ENCODE measurements at places on chromosomes 13 and 19.

DNA sequence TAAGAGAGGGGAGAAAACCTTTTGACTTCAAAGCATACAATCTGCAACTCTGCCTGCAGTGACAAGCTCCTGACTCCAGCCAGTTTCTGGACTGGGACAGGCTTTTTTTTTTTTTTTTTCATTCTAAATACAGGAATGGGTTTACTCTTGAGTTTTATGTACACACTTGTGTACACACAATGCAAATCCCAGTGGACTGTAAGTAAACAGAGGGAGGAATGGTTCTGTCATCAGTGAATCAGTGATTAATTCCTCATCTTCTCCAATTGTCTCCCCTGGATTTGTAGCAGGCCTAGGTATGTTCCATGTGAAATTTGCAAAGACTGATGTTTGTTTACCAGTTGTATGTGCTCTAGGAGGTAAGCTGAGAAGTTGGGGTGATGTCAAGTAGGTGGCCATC lies 184.8 kb downstream of the SHISA2 start:
- no peak for DNase-seq

GRCh38 chr19:29737461-29738000 lies 22.5 kb upstream of the C19orf12 start:
- DNase-seq = no peak

DNA sequence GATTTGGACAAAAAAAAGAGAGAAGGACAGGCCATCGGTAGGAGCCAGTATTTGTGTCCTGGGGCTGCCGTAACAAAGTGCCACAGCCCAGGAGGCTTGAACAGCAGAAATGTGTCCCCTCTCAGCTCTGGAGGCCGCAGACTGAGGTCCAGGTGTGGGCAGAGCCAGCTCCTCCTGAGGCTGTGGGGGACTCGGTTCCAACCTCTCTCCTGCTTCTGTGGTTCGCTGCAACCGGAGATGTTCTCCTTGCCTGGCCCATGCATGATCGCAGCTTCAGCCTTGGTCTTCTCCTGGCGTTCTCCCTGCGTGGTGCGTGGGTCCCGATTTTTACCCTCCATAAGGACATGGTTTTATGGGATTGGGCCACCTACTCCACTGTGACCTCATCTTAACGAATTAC lies 85.9 kb upstream of the SOX1 start:
- DNase-seq = no peak

DNA sequence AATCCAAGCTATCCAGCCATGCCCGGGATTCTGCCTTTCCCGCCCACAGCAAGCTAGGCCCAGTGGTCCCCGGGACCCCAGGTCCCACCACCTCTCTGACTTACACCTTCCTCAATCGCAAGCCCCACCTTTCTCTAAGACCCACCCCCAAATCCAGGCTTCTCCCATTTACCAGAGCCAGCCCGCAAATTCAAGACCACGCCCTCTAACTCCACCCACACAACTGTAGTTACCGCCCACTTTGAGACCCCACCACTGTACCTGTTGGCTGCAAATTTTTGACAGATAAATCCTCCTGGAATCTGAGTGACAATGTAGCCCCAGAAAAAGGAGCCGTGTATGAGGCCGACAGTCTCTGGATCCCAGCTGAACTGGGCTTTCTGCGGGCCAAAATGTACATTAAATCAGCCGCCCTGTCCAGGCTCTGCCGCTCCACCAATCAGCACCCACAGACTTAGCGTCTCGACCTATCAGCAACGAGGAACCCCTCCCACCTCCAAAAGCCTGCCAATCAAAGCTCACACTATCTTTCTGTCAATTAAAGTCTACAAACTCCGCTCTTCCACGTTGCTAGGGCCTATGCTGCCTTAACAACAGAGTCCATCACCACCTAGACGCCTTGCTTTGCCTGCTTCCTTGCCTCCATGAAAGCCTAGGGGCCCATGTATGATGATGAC lies 6.3 kb downstream of the SLC17A7 start:
- no peak for DNase-seq

DNA sequence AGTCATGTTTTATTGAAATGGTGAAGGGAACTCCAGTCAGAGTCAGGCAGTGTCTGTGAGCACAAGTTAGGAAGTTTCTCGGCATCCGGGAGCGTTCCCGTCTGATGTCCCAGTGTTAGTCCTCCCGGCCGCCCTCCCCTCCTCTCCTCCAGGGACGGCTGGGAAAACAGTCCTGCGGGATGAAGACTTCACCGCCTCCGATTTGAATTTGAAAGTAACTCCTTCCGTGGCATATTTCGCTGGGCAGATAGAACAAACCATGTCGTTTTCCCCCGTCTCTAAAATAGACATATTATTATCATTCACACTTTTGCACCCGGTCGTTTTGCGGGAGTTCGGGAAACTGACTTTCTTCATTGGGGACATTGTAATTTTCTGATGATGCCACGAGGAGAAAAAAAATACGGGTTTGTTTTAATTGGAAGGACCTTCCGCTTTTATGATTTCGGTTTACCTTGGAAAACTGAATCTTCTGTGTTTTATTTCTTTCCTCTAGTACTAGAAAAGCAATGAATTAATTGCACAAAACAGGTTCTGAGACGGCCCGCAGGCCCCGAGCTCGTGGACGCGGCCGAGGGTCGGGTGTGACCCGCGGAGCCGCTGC lies 76.6 kb downstream of the ZIC5 start:
- no peak for DNase-seq

DNA sequence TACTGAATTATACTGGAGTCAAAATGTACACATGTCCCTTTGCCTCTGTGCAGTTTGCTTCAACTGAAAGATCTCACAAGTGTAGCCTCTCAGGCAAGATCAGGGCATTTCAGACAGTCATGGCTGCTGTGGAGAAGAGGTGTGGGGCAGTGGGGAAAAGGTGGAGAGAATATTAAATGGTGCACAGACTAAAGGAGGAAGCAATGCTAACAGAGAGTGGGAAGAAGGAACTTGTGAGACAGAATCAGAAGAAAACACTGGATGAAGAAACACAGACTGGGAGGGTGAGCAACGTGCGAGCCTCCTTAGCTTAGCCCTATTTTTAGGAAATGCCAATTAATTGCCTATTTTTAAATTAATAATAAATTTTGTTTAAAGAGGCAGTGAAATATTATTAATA lies 49.6 kb upstream of the RAP2A start:
- no peak for DNase-seq

GRCh38 chr13:114259974-114260373 lies 21.4 kb upstream of the UPF3A start:
- DNase-seq = no peak

DNA sequence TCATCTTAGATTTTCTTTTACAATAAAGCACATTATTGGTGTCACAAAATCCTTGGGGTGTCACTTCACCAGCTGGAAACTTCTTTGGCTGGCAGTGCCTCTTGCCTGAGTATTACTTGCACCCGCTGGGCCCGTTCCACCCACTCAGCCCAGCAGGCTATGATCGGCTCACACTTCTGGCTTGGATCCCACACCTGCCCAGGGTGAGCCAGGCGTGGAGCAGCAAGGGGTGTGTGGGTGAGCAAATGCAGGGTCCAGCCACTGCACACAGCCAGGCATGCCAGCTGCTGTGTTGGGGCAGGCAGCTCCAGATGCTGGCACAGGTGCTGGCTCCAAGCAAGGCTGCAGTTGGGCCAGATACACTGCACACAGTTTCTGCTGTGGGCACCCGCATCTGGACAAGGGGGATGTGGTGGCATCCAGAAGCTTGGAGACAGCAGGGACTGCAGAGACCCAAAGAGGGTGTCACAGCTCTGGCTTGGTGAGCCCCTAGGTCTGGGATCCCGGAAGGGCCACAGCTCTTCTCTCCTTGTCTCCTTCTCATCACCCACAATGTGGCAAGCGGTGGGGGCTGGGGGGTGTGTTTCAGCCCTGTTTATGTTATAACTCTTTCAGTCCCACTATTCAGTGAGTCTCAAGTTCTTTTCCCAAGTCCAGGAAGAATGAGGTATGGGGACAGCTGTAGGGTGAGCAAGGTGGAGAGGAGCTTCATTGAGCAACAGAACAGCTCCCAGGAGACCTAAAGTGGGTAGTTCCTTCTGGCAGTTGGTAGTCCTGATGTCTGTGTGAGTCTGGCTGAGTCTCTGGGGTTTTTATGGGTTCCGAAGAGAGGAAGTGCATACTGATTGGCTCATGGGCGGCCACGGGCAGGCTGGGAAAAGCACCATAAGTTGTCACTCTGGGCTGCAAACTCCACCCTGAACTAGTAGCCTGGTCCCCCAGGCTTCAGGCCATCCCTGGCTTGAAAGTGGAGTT lies 25.3 kb upstream of the TBC1D4 start:
- no peak for DNase-seq

- DNase-seq = no peak
Measured at GRCh38 chr13:75978818-75979217, 342.7 kb downstream of the LMO7 start.

GRCh38 chr19:47433121-47433520 lies 13.8 kb upstream of the MEIS3 start:
- DNase-seq = no peak

GRCh38 chr19:17095141-17095919 lies 19.8 kb downstream of the MYO9B start:
- DNase-seq = no peak

GRCh38 chr19:32453736-32454135 lies 48.2 kb downstream of the DPY19L3 start:
- no peak for DNase-seq

- DNase-seq = no peak
Measured at GRCh38 chr19:29002336-29002735, 210.6 kb downstream of the UQCRFS1 start.

Measured in fibroblast of the conjunctiva (primary cell).